ENCODE measurements at places on chromosomes 1 and 21.

DNA sequence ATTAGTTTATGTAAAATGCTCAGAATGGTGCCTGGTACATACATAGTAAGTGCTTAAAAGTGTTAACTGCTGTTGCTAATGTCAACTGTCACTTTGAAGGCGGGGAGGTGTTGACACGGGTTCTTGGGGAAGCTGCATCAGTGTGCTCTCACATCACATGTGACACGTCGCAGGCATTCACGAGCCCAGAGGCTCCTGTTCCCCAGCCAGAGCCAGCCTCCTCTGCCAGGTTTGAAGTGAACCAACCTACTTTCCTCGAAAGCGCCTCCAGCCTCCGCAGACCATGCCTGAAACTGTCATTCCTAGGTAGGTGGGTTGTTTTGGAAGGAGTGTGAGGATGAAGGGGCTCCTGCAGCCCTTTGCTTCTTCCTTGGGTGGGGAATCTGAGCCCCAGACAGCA is 13.8 kb downstream of the GALNT2 start:
- DNase-seq = no peak

DNA sequence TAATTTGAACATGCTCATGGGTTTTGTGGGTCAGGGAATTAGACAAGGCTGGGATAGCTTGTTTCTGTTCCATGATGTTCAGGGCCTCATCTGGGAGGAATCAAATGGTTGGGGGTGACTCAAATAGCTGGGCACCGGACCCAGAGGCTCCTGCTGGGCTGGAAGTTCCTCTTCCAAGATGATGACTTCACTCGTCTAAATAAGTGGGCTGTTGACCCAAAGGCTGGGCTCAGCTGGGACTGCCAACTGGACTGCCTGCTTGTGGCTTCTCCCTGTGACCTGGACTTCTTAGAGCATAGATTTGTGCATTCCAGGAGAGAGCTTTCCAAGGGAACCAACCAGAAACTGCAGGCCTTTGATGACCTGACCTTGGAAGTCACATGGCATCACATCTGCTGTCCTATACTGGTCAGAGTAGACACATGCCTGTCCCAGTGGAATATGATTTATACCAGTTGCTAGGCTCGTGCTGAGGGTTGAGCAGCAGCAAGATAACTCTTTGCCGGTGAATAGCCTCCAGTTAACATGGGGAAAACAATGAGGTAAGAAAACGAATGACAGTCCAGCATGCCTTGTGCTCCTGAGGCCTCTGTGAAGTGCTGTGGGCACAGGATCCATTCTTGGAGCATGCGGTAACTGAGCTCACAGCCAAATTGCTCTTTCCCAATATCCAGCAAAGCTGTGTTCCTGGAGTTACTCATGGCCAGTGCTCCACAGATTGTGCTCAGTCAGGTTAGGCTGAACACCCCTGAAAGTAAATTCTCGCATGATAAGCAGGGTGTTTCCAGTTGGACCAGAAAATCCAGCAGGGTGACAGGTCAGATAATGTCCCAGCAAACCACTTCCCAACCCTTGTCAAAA is 272.9 kb upstream of the TMEM51 start:
- peak; percentile 76 for DNase-seq

- DNase-seq = no peak
Observed at GRCh38 chr1:232178191-232178590, 451.7 kb downstream of the SIPA1L2 start.

DNA sequence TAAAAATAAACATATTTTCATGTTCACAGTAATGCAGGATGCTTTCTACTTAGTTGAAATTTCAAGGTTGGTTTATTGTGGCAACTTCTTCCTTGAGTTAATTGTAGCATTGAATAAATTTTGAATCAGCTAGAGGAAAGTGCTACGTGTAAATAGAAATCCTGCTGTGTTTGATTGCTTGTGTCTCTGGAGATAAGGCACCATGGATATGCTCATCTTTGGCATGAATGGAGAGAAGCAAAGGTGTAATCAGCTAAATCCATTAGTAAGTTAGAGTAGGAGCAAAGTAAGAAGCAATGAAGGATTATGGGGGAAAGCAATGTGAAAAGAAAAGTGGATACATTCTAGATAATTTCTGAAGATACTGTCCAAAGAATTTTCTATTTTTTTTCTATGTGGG is 331.1 kb downstream of the PTPRC start:
- DNase-seq = no peak

- DNase-seq = no peak
Observed at GRCh38 chr21:39105836-39106235, 77.4 kb downstream of the PSMG1 start.

- DNase-seq = no peak
Observed at GRCh38 chr1:44322367-44322766, 32.7 kb downstream of the ERI3 start.

DNA sequence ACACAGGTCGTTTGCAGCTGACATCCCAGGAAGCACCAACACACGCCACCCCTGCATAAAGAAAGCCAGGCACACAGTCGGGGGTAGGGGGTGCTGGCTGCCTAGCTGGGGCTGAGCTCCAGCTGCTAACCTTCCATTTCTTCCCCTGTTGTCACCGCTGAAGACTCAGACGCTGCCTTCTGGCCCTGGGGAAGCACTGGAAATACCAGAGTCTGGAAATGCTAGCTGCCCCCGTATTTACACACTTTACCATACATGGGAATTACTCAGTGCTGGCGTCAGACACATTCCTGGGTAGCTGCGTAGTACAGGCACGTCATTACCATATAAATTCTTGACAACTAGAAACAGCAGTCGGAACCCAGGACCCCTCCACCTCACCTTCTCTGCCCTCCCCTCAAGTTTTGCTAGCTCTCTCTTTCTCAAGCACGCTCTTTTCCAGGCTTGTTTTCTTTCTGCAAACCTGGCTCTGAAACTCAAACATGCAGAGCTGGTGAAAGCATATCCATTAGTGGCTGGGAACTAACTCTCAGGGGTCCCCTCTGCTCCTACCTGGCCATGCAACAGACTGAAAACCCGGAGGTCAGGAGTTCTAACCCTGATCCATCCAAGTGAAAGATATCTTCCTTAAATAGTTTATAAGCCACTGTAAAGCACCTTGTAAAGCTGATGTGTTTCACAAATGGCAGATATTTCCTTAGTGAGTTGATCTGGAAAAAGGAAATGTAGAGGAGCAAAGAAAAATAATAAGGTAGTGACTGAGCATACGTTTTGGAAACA is 3.3 kb downstream of the CSRP1 start:
- no peak for DNase-seq

DNA sequence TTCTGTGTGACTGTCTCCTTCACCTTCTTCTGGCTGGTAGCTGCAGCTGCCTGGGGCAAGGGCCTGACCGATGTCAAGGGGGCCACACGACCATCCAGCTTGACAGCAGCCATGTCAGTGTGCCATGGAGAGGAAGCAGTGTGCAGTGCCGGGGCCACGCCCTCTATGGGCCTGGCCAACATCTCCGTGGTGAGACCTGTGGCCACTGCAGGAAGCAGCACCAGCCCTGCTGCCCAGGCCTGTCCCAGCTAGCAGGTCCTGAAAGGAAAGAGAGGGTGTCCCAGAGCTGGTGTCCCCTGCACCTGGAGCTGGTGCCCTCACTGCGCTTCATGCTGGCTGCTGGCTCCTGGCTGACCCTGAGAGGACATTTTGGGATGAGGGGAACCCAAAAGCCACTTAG is 5.9 kb upstream of the ATXN7L2 start:
- peak; percentile 27 for DNase-seq

DNA sequence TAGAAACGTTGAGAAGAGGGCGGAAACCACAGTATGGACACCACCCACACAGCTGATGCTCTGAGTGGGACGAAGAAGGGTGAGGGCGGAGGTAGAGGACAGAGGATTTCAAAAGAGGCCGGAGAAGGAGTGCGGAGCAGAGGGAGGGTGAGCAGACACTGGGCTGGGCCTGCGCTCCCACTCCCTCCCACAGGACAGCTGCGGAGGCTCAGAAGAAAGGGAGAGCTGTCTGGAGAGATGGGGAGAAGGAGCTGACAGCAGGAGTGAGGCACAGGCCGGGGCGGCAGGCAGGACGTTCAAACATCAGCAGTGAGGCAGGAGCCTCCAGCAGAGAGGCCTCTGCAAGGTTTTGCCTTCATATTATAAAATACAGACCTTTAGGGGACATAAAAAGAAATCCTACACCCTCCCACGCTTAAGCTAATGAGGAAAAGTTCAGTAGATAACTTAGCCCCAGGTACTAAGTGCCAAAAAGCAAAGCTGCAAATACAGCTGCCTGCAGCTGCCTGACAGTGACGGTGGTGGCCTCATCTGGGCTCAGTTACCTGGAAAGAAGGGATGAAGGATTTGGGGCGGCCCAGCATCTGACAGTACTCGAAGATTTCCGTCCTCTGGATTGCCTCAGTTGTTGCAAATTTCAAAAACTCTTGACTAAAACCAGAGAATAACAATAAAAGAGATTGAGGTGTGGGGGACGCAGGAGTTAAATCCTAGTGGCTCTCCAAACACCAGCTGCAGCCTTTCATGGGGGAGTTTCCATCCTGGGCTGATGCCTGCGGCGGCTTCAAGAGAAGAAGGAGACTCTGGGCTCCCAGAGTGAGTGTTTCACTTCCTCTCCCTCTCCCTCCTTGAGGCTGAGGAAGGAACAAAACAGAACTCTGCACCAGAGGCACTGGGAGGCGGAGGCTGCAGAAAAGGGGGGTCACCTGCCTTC is 25.6 kb downstream of the SEC16B start:
- DNase-seq = no peak

DNA sequence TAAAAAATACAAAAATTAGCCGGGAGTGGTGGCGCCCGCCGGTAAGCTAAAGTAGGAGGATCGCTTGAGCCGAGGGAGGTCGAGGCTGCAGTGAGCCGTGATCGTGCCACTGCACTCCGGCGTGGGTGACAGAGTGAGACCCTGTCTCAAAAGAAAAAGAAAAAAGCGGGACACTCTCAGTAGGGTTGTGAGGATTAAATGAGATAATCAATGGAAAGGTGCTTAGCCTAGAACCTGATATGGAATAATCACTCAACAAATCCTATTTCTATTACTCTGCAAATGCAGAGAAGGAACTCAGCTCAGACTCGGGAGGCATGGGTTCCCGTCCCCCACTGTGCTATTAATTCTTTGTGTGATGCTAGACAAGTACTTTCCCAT is 529 bp upstream of the LUZP1 start:
- no peak for DNase-seq

DNA sequence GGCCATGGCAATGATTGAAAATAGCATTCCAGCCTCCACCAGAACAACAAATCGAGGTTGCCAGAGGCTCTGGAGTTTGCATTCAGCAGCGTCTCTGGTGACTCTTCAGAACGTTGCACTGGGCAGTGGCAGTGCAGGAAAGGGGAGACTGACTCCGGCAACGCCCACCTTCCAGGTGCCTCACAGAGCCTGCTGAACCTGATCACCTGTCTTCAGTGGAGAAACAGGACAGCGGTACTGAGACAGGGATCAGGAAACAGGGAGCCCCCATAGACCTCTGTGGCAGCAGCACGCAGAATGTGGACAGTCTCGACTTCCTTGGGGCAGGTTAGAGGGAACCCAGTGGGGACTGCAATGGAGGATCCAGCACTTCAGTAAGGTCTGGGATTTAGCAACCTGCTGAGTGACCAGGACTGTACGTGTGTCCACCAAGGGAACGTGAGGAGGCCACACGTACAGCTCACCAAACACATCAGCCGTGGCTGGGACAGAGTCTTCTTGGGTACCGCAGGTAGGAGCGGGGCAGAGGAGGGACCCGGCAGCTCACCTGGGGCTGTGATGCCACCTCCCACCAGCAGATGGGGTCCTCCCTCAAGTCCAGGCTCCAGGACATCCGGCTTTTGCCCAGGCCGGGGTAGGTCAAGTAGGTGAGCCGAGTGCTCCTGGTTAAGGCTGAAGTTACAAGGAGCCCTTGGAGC is 128.6 kb downstream of the PRDM2 start:
- no peak for DNase-seq

DNA sequence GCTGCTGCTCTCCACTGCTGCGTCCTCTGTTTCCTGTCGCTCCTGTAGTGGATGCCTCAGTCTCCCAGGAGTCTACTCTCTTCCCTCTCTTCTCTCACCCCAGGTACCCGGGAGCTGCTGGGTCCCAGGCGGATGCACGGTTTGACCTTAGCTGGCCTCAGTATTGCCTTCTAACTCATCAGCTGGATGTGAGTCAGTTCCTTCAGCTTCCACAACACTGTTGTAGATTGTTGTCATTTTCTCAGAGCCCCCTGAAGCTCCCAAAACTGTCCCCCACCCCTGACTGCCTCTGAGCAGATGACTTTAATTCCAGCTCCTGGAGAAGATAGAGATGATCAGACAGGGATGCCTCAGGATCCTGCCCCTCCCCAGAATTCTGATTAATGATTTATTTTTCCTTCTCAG is 7.2 kb downstream of the CNIH3 start:
- DNase-seq = no peak

DNA sequence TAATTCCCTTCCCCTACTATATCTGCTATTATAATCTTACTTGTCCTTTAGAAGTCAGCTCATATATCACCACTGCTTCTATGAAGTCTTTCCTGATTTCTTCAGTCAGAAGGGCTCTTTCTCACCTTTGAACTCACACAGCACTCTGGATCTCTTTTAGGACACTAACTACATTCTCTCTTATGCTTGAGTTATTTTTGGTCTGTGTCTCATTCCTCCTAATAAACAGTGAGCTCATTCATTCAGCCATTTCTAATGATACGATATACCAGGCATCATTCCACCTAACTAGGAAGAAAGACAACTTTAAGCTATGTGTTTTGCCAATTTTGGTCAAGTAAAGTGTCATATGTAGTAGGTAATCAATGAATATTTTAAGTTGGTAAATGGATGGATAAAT is 1.2 kb upstream of the STYXL2 start:
- DNase-seq = no peak

DNA sequence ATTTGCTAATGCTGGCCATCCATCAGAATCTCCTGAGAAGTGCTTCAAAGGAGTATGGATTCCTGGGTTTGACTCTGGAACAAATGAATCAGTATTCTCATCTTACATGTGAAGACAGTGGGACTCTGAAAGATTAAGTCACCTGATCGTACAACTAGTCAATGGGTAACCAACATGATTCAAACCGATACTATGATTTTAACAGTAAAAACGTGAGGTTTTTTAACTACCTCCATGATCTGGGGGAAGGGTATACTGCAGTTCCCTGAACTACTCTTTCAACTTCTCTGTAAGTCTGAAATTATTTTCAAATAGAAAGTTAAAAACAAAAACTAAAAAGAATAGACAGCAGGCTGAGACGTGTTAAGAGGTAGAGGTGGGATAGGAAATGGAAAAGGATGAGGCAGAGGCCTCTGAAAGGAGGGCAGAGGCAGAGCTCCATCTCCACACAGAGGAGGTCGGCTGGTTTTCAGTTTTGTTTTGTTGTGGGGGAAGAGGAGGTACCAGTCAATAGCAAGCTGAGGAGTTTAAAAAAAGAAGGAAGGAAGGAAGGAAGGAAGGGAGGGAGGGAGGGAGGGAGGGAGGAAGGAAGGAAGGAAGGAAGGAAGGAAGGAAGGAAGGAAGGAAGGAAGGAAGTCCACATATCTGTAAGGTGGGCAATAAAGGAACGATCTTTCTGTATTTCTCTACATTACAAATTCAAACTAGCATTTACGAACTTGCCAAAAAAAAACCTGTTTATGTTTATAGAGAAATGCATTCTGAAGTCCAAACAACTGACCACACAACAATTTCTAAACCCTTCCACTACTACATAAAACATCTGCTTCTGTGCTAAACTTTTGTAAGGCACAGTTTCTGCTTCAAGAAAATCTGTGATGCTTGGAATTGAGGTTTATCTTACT is 213.1 kb downstream of the RERE start:
- DNase-seq = no peak
